ENCODE measurements at places on chromosomes 1 and 21. TPM values are rescaled to one million over a fixed set of nuclear protein-coding genes. Genes with fewer than 3 reads are reported as not detected.

The RGS13 gene
- polyA plus RNA-seq, result not detected

The OLIG1 gene
- 1.4 TPM for polyA plus RNA-seq

The OLIG2 gene
- polyA plus RNA-seq, result 0.93 TPM

The KLF17 gene
- not detected for polyA plus RNA-seq

The MRPL39 gene
- 20.3 TPM for polyA plus RNA-seq

The SPRR2B gene
- polyA plus RNA-seq, result not detected

The KCNH1 gene
- polyA plus RNA-seq, result 0.33 TPM

The OPRD1 gene
- 2.5 TPM for polyA plus RNA-seq

The SIPA1L2 gene
- 11.5 TPM for polyA plus RNA-seq

The CFHR5 gene
- not detected for polyA plus RNA-seq

The ADGRL4 gene
- polyA plus RNA-seq, result 0.97 TPM

The BACE2 gene
- polyA plus RNA-seq, result 12.2 TPM

Measured in H1 (cell line).